ENCODE measurements at places on chromosomes 3 and 15.

DNA sequence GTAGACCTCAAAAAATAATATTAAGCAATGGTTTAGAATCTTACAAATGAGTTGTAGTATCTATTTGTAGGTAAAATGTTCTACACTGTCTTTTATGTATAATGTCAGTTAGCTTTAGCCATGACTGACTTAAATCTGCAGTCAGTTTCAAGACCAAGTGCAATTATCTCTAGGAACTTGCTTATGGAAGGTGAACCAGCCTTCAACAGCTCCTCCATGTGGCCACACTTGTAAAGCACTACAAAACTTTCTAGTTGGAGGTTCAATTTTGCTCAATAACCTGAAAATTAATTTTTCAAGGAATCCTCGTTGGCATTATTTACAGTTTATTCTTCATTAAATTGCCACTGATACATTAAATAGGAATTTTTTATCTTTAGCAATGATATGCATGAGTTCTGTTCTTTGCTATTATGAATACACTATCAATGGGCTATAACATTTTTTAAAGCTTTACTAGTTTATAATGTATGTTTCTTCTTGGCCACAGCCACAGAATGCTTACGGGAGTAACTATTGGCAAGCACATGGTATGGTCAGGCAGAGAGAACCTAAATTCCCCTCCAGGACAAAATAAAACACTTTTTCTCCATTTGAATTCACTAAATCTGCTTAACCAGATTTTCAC is 315.3 kb upstream of the UBE2E2 start:
- H3K27me3 ChIP-seq: no peaks in the 10 kb centered on the region
- no peak overlapping the region for H3K4me3 ChIP-seq
- no peaks in the 10 kb centered on the region for H3K4me1 ChIP-seq
- no peak for DNase-seq

GRCh38 chr15:65331811-65332210 is 27.3 kb downstream of the RNU5B-1 start:
- DNase-seq: no peak
- H3K4me3 ChIP-seq: no peak overlapping the region
- no peaks in the 10 kb centered on the region for H3K4me1 ChIP-seq
- no peaks in the 10 kb centered on the region for H3K36me3 ChIP-seq

DNA sequence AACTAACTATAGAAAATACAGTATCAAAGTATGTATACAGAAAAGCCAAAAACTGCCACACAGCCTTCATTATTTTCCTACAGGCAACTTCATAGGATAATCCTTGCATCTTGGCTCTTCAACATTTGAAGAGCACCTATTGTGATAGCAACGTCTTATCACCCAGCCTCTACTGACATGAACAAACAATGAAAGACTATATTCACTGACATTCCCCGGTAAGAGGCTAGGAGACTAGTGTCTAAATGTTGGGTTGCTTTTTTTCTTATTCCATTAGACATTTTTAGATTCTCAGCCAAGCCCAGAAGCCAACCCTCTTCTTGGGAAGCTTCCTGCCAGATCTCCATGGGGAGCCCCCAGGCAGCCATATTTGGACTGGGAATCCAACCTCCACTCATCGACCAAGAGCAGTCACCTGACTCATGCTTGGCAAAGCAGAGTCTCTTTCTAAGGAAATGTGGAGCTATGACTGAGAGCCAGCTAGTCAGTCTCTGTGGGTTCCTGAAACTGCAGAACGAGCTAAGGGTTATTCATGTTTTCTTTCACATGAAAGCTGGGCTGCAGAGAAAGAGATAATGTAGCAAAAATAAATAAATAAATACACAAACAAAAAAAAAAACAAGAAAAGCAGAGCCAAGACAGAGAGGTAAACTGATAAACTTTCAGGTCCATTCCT is 227.5 kb downstream of the MAGI1 start:
- H3K4me1 ChIP-seq: no peaks in the 10 kb centered on the region
- no peak for DNase-seq
- H3K27me3 ChIP-seq: no peaks in the 10 kb centered on the region
- H3K36me3 ChIP-seq: no peaks in the 10 kb centered on the region
- H3K4me3 ChIP-seq: no peak overlapping the region
- no peak overlapping the region for H3K27ac ChIP-seq

DNA sequence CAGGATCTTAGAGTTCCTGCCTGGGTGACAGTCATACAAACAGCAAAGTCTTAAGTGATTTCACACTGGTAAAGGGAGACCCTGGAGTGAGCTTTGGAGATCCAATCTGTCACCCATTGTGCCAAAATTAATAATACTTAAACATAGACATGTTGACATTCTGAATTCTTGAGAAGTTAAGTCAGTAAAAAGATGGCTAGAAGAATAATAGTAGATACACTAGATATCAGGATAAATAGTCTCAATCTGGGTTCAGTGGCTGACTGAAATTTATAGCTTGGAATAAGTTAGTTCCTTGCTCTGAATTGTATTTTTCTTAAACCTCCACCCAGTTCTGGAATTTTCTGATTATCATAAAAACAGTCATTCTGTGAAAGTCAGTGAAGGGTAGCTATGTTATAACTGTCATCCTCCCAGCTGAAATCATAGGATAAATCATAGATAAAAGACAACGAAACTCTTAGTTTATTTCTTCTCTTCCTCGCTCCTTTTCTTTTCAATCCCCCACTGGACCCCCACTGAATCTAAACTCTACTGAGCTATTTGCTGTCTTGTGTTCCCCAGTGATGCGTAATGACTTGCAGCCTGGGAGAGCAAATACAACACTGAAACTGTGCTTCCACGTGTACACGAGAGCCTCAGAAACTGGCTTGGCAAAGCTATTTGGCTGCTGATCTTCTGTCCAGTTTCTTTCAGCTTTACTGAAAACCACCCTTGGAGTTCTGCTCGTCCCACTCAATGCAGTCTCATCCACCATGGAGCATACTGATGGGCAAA is 175.4 kb upstream of the TP63 start:
- no peaks in the 10 kb centered on the region for H3K27me3 ChIP-seq
- no peak for DNase-seq
- no peaks in the 10 kb centered on the region for H3K4me1 ChIP-seq
- H3K27ac ChIP-seq: no peak overlapping the region

DNA sequence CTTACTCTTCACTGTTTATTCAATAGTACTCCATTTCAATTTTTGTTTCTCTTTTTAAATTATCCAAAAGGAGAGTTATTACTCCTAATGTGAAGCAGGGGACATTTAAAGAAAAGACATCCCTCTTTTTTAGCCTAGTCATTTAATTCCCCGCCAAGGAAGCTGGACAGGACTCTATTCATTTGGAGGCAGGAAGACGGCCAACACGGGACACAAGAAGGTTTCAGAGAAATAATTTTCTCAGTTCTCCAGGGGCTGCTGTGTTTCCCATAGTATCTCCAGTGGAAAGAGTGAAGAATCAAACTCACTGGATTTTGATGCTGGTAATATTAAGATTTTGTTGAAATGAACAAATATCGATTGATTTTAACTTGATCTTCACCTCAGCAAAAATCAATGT is 833.7 kb downstream of the ROBO2 start:
- no peak overlapping the region for H3K4me3 ChIP-seq
- H3K4me1 ChIP-seq: no peaks in the 10 kb centered on the region
- no peak for DNase-seq
- no peaks in the 10 kb centered on the region for H3K27me3 ChIP-seq

- H3K27ac ChIP-seq: peak overlapping the region; percentile 59
- DNase-seq: peak; percentile 72
- peaks cover 28% of the 10 kb centered on the region for H3K4me1 ChIP-seq
- H3K27me3 ChIP-seq: no peaks in the 10 kb centered on the region
Observed at GRCh38 chr3:42387802-42388651, 22.4 kb downstream of the LYZL4 start.

DNA sequence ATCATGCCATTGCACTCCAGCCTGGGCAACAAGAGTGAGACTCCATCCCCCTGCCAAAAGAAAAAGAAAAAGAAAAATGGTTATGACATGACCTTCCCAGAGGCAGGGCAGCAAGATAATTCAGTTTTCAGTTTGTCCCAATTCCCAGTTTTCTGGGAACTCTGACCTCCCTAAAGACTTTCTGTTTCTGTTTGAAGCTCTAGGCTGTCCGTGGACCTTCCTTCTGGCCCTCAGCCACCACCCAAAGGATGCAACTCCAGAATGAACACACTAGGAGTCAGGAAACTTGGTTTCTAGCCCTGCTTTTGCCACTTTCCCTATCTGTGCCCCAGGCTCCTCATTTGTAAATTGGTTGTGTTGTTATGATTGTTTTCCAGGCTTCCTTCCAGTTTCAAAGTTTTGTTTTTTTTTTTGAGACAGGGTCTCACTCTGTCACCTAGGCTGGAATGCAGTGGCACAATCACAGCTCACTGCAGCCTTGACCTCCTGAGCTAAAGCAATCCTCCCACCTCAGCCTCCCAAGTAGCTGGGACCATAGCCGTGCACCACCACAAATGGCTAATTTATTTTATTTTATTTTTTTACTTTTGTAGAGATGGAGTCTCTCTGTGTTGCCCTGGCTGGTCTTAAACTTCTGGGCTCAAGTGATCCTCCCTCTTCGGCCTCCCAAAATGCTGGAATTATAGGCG is 68.6 kb downstream of the CDC25A start:
- no peaks in the 10 kb centered on the region for H3K4me1 ChIP-seq
- no peaks in the 10 kb centered on the region for H3K36me3 ChIP-seq
- H3K27ac ChIP-seq: no peak overlapping the region
- H3K4me3 ChIP-seq: no peak overlapping the region

DNA sequence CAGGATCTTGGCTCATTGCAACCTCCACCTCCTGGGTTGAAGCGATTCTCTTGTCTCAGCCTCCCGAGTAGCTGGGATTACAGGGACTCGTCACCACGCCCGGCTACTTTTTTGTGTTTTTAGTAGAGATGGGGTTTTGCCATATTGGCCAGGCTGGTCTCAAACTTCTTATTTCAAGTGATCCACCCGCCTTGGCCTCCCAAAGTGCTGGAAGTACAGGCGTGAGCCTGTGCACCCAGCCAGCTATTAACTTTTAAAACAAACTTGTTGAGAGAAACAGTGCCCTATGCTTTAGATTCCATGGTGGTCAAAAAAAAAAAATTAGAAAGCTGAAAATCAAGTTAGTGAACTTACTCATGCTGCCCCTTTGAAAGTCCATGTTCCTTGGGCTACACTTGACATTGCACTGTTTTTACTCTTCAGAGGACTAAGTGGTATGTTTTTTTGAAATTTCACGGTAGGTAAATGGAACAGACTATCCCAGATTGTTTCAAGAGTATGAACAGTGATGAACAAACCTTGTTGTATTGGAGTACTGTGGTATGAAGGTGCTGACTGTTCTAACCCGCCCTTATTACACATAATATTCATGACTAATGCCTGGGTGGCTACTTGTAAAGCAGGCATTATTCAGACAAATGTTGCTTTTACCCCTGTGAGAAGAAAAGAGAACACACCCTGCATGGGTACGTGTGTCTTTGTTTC is 206.9 kb downstream of the KLHL25 start:
- H3K4me3 ChIP-seq: no peak overlapping the region
- peaks cover 10% of the 10 kb centered on the region for H3K36me3 ChIP-seq
- no peak for DNase-seq
- no peak overlapping the region for H3K27ac ChIP-seq

Data from naive thymus-derived CD4-positive, alpha-beta T cell (primary cell).